Pancreas (tissue), 10 donors: ENCODE measurements at places on chromosomes 12 and 14. TPM values are rescaled to one million over a fixed set of nuclear protein-coding genes. Genes with fewer than 3 reads are reported as not detected.

- H3K27me3 ChIP-seq, result no peaks in the 10 kb centered on the region
- no peaks in the 10 kb centered on the region for H3K36me3 ChIP-seq
- no peaks in the 10 kb centered on the region for H3K4me1 ChIP-seq
- H3K4me3 ChIP-seq, result no peak overlapping the region
- no peak overlapping the region for H3K27ac ChIP-seq
- no peak for DNase-seq
These were observed 40.9 kb downstream of the OSBPL8 start for GRCh38 chr12:76518699-76519098.

ANKS1B gene
- 1.5 TPM for total RNA-seq

AMIGO2 gene
- 1.3 TPM for total RNA-seq

POTEG gene
- total RNA-seq, result not detected

DNA sequence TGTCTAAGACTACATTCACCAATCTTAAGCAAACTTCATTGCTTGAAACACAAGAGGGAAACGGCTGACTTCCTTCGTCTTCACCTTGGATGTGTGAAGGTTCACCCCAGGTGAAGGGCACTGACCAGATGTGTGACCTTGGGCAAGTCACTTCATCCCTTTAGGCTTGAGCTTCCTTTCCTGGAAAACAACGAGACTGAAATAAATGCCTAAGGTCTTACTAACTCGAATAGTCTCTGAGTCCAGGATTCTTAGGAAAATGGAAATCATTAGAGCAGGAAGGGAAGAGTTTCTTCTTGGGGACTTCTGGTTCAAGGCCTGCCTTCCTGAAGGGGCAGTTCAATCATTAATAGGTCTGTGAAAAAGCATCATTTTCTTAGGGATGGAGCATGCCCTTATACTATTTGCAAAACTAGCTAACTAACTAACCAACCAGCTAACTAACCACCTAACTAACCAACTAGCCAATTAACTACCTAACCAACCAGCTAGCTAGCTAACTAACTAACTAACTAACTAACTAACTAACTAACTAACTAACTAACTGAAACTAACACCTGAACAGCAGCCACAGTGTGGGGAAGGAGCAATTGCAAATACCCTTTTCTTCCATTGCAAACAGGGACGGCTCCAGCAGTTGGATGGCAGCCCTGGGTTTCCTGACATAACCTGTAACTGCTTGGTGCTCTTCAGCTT, 31.5 kb upstream of the EMP1 start:
- no peaks in the 10 kb centered on the region for H3K36me3 ChIP-seq
- no peaks in the 10 kb centered on the region for H3K27me3 ChIP-seq
- no peak overlapping the region for H3K4me3 ChIP-seq
- DNase-seq, result no peak
- no peaks in the 10 kb centered on the region for H3K4me1 ChIP-seq

DNA sequence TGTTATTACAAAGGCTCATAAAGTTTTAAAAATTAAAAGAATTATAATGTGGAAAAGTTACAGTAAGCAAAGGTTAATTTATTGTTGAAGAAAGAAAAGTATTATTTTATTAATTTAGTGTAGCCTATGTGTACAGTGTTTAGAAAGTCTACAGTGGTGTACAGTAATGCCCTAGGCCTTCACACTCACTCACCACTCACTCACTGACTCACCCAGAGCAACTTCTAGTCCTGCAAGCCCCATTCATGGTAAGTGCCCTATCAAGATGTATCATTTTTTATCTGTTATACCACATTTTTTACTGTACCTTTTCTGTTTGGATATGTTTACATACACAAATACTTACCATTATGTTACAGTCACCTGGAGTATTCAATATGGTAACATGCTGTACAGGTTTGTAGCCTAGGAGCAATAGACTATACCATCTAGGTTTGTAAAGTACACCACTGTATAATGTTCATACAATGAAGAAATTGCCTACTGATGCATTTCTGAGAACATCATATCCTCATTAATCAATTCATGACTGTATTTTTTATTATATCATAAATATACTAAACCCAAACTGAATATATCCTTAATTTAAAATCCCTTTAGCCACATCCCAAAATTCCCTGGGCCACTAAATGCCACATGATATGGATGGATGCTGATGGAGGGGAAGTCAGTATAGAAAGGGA, 43.6 kb upstream of the NID2 start:
- no peak for DNase-seq
- H3K4me1 ChIP-seq, result no peaks in the 10 kb centered on the region
- no peaks in the 10 kb centered on the region for H3K27me3 ChIP-seq
- no peak overlapping the region for H3K4me3 ChIP-seq
- no peak overlapping the region for H3K27ac ChIP-seq
- no peaks in the 10 kb centered on the region for H3K36me3 ChIP-seq

SLC41A2 gene
- total RNA-seq, result 28.4 TPM

TAPBPL gene
- total RNA-seq, result 7.8 TPM

CCNT1 gene
- total RNA-seq, result 18.6 TPM
